Activated naive CD4-positive, alpha-beta T cell treated with anti-CD3 and anti-CD28 coated beads for 36 hours (primary cell): ENCODE measurements at places on chromosomes 1 and 21. TPM values are rescaled to one million over a fixed set of nuclear protein-coding genes. Genes with fewer than 3 reads are reported as not detected.
A peak's percentile ranks its signal among the peaks of the same experiment; 100 is the strongest.

Gene MPL
- total RNA-seq = not detected

Gene HMGCS2
- not detected for total RNA-seq

Gene TSNAX
- 25.7 TPM for total RNA-seq

Gene SPSB1
- total RNA-seq = 5.0 TPM

Gene CAPN9
- not detected for total RNA-seq

Gene ICOSLG
- 1.4 TPM for total RNA-seq

Gene BCAN
- not detected for total RNA-seq

Gene BARHL2
- total RNA-seq = not detected

Gene MATN1
- total RNA-seq = 0.37 TPM

Gene CHRM3
- total RNA-seq = 0.02 TPM

Gene CFH
- total RNA-seq = not detected

DNA sequence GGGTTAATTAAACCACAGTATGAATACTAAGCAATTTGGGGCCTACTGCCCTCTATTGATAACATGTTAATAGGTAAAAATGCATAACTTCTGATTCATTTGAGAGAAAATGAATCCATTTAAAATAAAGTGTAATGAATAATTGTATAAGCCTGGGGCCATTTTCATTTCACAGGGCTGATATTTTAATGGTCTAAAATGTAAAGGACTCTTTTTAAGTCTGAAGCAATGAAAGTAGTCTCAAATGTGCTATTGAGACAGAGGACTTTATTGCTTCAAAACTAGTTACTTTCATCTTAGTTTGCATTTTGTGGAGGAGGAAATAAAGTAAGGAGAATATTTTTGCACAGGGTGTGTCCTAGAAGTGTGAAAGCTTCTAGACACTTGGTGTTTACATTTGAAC lies 155.4 kb downstream of the TLR5 start:
- peaks cover 2% of the 10 kb centered on the region for H3K36me3 ChIP-seq
- no peak for DNase-seq
- H3K27ac ChIP-seq = no peak overlapping the region
- H3K4me3 ChIP-seq = no peak overlapping the region

- H3K4me3 ChIP-seq = no peak overlapping the region
- no peaks in the 10 kb centered on the region for H3K27me3 ChIP-seq
- no peak for DNase-seq
- H3K27ac ChIP-seq = no peak overlapping the region
These were observed 3.8 kb downstream of the TRPM2 start for GRCh38 chr21:44357064-44357837.

DNA sequence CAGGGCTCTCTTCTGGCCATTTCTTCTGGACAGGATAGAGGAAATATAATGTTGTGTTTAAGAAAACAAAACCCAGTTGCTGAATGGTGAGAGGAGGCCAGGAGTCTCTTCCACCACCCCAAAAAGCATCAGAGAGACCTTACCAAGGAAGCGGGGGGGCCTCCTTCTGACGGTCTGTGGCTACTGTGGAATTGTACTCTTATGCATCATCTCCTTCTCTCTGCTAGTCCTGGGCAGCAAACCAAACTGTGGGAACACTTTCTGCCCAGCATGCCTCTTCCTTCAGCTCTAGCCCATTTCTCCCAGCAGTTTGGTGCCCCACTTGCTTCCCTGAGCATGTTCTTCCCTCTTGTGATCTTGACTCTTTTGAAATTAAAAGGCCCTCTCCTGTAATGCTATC lies 157.7 kb downstream of the HHIPL2 start:
- no peaks in the 10 kb centered on the region for H3K27me3 ChIP-seq
- H3K4me1 ChIP-seq = peaks cover 7% of the 10 kb centered on the region
- DNase-seq = no peak
- no peak overlapping the region for H3K27ac ChIP-seq

DNA sequence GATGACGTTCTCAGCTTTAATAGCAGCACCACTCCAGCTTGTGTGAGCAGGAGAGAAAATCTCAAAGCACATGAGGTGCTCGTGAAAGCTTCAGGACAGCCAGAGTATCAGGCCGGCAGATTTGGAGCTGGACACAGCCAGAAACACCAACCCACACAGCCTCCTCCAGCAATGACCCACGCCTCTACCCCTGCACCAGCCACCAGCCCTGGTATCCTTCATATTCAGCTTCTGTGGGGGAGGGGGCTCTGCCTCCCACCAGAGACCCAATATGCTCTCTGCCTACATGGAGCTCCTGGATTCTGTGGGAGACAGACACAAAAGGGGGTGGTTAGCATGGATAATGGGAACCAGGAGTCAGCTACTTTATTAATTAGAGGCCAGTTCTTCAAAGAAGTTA lies 133.6 kb upstream of the FMN2 start:
- H3K36me3 ChIP-seq = no peaks in the 10 kb centered on the region
- no peaks in the 10 kb centered on the region for H3K4me1 ChIP-seq
- no peak for DNase-seq
- H3K27ac ChIP-seq = no peak overlapping the region
- H3K27me3 ChIP-seq = peaks cover 2% of the 10 kb centered on the region

DNA sequence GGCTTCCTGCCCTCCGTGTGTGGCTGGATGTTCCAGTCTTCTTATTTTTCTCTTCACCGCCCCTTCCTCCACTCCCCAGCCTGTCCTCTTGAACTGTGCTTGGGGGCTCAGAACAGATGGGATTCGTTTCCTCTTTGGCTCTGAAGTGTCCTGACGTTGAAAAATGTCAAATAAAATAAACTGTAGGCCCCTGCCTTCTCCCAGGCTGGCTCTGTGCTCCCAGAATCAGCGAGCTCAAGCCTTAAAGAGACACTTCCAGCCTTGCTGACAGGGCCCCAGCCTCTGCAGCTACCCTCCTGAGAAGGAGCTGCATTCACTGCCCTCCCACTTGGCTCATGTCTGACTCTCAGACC lies 104.2 kb upstream of the IPO9 start:
- H3K4me3 ChIP-seq = no peak overlapping the region
- H3K27me3 ChIP-seq = no peaks in the 10 kb centered on the region
- no peaks in the 10 kb centered on the region for H3K4me1 ChIP-seq
- no peak for DNase-seq
- no peaks in the 10 kb centered on the region for H3K36me3 ChIP-seq
- H3K27ac ChIP-seq = no peak overlapping the region

- DNase-seq = no peak
- no peak overlapping the region for H3K4me3 ChIP-seq
- no peak overlapping the region for H3K27ac ChIP-seq
- no peaks in the 10 kb centered on the region for H3K4me1 ChIP-seq
- no peaks in the 10 kb centered on the region for H3K36me3 ChIP-seq
- no peaks in the 10 kb centered on the region for H3K27me3 ChIP-seq
These were observed 488.7 kb upstream of the USP24 start for GRCh38 chr1:55703726-55704363.

DNA sequence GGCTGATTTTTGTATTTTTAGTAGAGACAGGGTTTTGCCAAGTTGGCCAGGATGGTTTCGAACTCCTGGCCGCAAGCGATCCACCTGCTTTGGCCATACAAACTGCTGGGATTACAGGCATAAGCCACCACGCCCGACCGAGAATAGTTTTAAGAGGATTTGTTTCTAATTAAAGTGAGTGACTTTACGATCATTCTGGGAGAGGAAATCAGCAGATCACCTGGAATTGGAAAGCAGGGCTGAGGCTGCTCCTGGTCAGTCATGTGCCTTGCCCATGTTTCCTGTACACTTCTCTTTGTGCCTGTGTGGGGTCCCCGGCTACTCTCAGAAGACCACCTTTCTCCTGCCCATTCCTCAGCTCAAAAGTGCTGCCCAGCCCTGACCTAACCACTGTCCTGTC lies 33.9 kb downstream of the ZBTB8B start:
- H3K27me3 ChIP-seq = peaks cover 34% of the 10 kb centered on the region
- H3K36me3 ChIP-seq = no peaks in the 10 kb centered on the region
- no peak overlapping the region for H3K27ac ChIP-seq
- H3K4me1 ChIP-seq = peaks cover 5% of the 10 kb centered on the region
- H3K4me3 ChIP-seq = peak overlapping the region; percentile 24

DNA sequence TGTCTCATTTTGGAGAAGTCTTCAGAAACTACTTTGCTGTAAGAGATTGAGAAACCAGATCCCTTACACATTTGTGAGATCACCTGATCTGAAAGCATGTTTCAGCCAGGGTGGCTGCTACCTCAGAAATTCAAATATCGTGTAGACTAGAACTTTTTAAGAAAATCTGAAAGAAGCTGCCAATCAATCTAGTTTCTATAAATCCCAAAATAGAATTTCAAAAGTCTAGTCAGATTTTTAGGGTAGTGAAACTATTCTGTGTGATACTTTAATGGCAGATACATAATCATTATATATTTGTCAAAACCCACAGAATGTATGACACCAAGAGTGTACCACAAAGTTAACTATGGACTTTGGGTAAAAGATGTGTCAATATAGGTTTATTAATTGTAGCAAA lies 79.9 kb upstream of the PLPPR5 start:
- H3K4me3 ChIP-seq = no peak overlapping the region
- no peak overlapping the region for H3K27ac ChIP-seq
- no peaks in the 10 kb centered on the region for H3K27me3 ChIP-seq

DNA sequence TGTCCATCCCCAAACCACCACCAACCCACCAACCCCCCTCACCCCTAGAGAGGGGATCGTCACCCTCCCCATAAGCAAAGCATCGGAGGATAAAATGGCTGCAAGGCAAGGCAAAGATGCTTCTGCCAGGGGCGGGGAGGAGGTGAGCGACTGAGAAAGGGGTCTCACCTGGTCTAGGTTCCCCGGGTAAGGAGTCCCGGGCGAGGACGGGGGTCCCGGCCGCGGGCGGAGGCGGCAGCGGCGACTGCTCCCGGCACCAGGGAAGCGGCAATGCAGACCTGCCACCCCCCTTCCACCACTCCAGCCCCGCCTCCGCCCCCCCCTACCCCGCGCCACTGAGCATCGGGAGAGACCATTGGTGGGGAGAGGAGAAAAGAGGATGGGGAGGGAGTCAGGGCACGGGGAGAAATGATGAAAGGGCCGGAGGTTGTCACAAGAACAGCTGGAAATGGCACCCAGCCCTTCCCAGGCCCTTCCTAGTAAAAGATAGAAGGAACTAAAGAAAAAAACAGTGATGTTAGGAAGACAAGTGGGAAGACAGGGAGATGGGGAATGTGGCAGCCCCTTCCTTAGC lies at the start of gene SV2A:
SV2A (minus strand) TSS at position 274 of the 574 bp plus-strand sequence. CDS start 4,004 bp downstream, outside the sequence.
- H3K27ac ChIP-seq = no peak within 1 kb of the TSS
- peak; percentile 72 for DNase-seq
- H3K4me3 ChIP-seq = peak within 1 kb of the TSS; percentile 86
- no peaks in the 10 kb centered on the region for H3K27me3 ChIP-seq
- H3K36me3 ChIP-seq = peaks cover 9% of the 10 kb centered on the region

- H3K4me3 ChIP-seq = no peak overlapping the region
- H3K27ac ChIP-seq = no peak overlapping the region
- H3K27me3 ChIP-seq = no peaks in the 10 kb centered on the region
- H3K4me1 ChIP-seq = peaks cover 4% of the 10 kb centered on the region
- no peak for DNase-seq
These were observed 61.8 kb upstream of the SYT6 start for GRCh38 chr1:114215436-114215835.

- no peak overlapping the region for H3K27ac ChIP-seq
- no peak overlapping the region for H3K4me3 ChIP-seq
- H3K36me3 ChIP-seq = peaks cover 2% of the 10 kb centered on the region
- H3K4me1 ChIP-seq = peaks cover 14% of the 10 kb centered on the region
These were observed 141.8 kb downstream of the TTLL7 start for GRCh38 chr1:83857103-83857502.

DNA sequence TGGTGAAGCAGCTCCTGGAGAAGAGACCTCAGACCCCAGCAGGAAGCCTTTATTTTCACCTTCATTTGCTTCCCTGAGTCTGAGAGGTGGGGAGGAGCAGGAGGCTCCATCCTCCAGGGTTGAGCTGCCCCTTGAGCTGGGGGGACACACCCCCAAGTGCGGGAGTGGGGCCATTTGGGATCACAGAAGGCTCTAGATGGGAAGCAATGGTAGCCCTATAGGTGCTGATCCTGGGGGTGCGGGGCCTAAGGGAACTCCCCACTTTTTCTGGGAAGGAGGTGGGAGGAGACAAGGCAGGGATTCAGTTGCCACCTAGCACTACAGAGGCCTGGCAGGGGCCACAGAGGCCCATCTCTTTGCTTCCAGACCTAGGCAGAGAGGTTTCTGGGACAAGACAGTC lies 247.9 kb upstream of the CSF3R start:
- DNase-seq = no peak
- H3K27ac ChIP-seq = no peak overlapping the region
- no peaks in the 10 kb centered on the region for H3K36me3 ChIP-seq
- no peak overlapping the region for H3K4me3 ChIP-seq
- no peaks in the 10 kb centered on the region for H3K4me1 ChIP-seq

DNA sequence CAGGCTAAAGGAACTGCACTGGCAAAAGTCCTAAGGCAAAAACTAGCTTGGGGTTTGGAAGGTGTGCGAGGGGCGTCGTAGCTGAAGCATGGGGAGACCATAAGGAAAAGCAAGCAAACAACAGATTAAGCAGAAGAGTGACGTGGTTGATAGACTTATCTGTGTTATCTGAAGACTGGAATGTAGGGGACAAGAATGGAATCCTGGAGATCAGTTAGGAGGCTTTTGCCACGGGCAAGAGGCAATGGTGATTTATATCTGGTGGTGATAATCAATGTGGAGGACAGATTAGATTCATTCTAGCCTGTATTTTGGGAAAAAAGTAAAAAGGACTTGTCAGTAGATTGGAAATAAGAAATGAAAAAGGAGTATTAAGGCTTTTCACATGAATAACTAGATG lies 97.4 kb downstream of the ITSN1 start:
- no peaks in the 10 kb centered on the region for H3K4me1 ChIP-seq
- no peak overlapping the region for H3K4me3 ChIP-seq
- H3K27me3 ChIP-seq = no peaks in the 10 kb centered on the region
- H3K27ac ChIP-seq = no peak overlapping the region
- no peak for DNase-seq
- H3K36me3 ChIP-seq = no peaks in the 10 kb centered on the region

GRCh38 chr1:226202246-226202645 lies 15.7 kb upstream of the ACBD3 start:
- no peak for DNase-seq
- H3K4me1 ChIP-seq = no peaks in the 10 kb centered on the region
- no peak overlapping the region for H3K4me3 ChIP-seq

DNA sequence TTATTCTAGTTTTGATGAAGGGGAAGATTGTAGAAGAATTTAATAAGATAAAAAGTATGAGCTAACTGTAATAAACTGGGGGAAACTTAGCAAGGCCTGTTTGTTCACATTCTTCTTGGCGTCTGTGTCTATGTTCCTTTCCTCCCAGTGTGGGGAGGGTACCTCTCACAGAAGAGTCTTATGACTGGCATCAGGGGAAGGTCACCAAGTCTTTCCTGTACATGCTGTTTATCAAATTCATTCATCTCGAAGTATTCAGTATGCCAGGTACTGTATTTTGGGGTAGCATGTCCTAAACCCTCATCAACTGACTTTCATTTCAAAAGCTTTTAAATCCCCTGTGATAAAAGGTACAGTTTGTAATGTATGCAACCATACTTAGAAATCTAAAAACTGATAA lies 78.4 kb downstream of the HS2ST1 start:
- H3K4me3 ChIP-seq = no peak overlapping the region
- H3K27ac ChIP-seq = no peak overlapping the region
- peaks cover 5% of the 10 kb centered on the region for H3K4me1 ChIP-seq
